Stimulated activated CD8-positive, alpha-beta memory T cell treated with anti-CD3 and anti-CD28 coated beads, Interleukin-7, amount 100 ng/mL, for 1 hour (primary cell): ENCODE measurements at places on chromosomes 2 and 18.

DNA sequence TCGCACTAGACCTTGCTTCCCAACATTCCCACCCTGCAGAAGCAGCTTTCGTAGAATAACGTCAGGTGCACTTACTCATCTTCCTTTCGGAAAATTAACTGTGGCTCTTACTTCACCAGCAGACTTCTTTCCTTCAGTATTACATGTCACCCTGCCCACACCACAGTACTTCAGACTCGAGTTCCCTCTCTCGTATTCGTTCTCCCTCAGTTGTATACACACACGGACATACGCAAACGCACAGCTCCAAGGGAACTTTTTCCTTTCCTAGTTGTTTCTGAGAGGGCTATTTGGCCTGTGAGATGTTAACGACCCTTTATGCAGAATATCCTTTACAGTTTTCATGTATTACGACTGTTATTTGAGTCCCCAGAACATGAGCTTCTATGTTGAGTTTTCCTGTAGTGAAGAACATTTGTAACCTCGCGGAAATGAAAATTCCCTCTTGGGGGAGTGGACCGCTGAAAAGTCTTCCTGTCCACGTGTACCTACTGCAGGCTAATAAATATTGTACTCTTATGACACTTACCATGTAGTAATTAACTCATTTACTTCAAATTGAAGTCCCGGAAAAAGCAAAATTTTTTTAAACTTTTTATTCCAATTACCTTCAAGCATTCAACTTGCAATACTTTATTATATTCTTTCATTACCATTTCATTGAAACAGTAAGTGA, 908 bp downstream of the ERLEC1 start:
- DNase-seq: no peak

GRCh38 chr2:152466980-152467676, 132.2 kb downstream of the FMNL2 start:
- DNase-seq: no peak

DNA sequence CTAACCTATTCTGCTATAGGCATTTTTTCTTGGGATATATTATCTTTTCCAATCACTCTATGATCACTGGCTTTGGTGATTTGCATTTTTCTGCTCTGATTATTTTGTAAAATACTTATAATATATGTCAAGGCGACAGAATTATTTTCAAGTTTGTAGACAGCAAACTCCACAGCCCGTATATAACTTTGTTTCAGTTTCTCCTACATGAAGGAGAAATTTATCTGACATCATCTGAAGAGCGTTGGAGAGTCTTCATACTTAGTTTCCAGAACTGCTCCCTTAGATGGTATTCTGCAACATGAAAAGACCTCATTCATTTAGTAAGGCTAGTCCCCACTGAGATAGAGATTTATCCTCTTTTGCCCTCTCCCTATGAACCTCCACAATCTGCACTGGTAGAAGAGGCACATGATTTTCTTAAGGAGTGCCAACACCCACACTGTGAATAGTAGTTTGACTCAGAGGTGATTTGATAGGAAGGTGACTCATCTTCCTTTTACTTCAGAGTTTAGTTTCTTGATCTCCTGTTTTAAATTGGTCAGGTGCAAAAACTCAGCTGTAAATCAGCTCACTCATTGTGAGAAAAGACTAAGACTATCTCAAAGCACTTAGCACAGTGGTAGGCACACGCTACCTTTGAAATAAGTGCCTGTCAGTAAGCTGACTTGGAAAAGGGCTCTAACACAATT, 1848.6 kb upstream of the CELF4 start:
- no peak for DNase-seq

- DNase-seq: no peak
Observed at GRCh38 chr2:86543335-86543734, 19.9 kb downstream of the CHMP3 start.

DNA sequence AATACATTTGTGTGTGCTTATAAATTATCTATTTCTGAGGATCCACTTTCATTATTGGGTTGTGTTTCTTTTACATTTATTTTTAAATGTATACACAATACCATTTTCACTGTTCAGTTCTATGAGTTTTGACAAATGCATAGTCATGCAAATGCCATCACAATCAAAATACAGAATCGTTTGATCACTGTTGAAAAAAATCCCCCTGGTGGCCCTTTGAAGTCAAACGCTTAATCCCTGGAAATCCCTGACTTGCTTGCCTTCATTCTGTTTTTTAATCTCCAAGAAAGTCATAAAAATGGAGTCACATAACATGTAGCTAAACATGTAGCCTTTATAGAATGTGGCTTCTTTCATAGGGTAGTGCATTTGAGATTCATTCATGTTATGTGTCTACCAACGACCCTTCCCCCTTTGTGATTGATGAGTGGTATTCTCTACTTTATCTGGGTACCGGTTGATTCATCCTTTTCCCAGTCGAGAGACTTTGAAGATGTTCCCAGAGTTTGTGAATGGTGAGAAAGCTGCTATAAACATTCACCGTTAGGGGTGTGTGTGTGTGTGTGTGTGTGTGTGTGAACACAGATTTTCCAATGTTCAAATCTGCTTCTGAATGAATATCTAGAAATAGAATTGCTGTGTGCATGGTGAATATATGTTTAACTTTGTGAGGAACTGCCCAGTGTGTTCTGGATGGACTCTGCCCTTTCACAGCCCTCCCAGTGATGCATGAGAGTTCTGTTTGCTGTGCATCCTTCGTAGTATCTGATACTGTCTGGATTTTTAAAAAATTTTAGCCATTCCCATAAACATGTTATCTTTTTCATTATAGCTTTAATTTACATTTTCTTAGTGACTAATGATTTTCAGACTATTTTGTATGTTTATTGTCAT, 173.6 kb downstream of the GALR1 start:
- DNase-seq: no peak

DNA sequence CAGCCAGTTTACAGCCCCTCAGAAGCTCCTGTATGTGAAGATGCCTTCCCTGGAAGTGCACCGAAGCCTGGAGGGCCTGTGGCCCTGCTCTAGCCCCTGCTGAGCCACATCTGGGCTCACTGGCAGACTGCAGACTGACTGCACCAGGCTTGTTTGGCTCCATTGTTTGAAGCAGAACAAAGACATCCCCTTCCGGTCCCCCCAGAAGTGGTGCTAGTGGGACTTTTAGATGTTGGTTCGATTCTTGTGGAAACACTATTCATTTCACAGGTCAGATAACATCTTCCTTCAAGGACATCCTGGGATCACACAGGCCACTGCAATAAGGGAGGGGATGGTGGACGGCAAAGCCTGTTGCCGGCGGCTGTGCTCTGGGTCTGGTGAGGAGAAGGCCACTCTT, 57.8 kb upstream of the CBLN2 start:
- DNase-seq: no peak

DNA sequence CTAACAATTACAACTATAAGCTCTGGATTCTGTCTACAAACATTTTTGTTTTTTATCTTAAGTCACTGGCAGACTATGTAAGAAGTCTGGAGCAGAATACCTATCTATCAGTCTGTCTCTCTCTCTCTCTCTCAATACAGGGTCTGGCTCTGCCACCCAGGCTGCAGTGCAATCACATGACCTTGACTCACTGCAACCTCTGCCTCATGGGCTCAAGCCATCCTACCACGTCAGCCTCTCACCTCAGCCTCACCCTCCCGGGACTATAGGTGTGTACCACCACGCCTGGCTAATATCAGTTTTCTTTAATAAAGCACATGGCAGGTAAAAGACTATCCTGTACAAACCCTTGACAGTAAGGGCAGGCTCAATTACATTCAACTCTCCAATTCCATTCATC, 96.9 kb downstream of the OSBPL1A start:
- DNase-seq: no peak

GRCh38 chr2:220194630-220195584, 567.5 kb downstream of the SLC4A3 start:
- DNase-seq: no peak

GRCh38 chr2:230827774-230828271, 36.9 kb upstream of the ITM2C start:
- DNase-seq: no peak

DNA sequence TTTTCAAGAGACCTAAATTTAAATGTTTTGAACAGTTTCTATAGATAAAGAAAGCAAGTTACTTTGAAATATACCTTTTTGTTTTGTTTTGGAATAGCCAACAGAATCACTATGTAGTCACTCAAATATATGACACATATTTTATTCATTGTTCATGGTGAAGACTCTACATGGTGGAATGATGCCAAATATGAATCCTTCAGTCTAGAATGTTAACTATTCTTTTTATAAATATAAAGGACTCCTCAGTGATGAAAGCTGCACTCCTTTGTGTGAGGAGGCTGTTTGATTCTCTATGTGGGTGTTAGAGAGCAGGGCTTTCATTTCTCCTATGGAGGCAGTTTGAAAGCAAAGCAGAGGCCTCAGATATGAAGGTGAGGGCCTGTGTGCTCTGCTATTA, 396.4 kb upstream of the LRRTM1 start:
- DNase-seq: no peak

- DNase-seq: no peak
Observed at GRCh38 chr2:8478471-8478793, 203.4 kb upstream of the ID2 start.

DNA sequence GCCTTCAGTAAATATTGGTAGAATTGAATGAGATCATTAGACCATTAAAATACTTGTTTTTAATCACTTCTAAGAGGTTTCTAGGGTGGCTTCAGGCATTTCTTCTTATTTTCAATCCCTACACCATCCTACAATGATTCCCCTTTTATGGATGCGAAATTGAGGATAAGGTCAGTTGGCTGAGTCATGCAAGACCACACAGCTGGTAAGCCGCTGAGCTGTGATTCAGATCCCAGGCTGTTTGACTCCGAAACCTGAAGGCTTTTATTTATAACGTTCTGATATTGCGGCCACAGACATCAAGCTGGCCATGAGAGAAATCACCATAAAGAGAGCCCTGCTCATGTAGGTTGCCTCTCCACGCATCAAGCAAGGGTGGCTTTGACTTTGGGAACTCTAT, 133.4 kb downstream of the VAPA start:
- DNase-seq: no peak

GRCh38 chr2:156784020-156784701, 348.0 kb downstream of the GPD2 start:
- no peak for DNase-seq

GRCh38 chr2:18412980-18413675, 147.3 kb downstream of the RDH14 start:
- DNase-seq: no peak

GRCh38 chr2:10174173-10174572, 51.6 kb downstream of the RRM2 start:
- DNase-seq: no peak

DNA sequence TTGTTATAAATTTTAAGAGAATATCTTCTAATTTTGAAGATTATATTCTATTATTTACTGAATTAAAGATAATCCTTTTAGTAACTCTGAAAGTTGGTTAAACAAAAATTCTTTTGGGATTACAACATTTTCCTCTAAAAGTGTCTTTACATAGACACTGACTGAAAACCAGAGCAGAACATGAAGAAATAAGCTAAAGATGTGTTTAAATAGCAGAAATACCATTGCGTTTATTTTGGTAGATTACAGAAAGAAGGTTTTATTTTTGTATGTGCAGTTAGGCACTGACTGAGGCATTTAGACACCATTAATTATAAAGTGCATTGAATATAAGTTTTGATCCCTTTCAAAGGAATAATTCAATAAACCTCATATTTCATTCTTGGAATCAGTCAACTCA, 13.5 kb upstream of the NPC1 start:
- no peak for DNase-seq
